Inflammatory macrophage treated with lipopolysaccharide for 1 hour (primary cell): ENCODE measurements at places on chromosomes 12 and 14.

- no peak for DNase-seq
Observed at GRCh38 chr12:82515652-82516051, 157.3 kb downstream of the METTL25 start.

- DNase-seq = peak; percentile 82
Observed at GRCh38 chr12:112108202-112109079, at the start of gene NAA25. NAA25 (minus strand) TSS chr12:112108783; CDS start chr12:112108773, 10 bp downstream.

DNA sequence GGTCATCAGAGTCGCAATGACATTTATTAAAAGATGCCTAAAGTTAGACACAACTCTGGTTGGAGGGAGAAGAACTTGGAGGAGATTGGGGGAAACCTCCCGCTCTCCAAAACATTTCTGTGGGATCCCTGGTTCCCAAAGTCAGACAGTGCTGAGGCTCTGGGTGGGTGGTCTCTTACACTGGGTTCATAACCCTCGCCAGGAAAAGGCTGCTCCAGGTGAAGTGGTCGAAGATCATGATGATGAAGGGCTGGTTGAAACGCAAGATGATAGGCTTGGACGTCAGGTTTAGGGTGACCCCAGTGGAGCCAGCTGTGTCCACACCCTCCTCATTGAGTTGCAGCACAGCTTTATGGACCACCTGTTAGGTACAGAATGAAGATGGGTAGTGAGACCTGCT, 11.2 kb upstream of the SERPINA10 start:
- DNase-seq = no peak

GRCh38 chr12:94697631-94698030, 47.3 kb upstream of the TMCC3 start:
- DNase-seq = no peak

GRCh38 chr12:127539226-127539858, 727.6 kb upstream of the TMEM132C start:
- no peak for DNase-seq

- peak; percentile 28 for DNase-seq
Observed at GRCh38 chr12:32516230-32516629, 116.9 kb downstream of the FGD4 start.

DNA sequence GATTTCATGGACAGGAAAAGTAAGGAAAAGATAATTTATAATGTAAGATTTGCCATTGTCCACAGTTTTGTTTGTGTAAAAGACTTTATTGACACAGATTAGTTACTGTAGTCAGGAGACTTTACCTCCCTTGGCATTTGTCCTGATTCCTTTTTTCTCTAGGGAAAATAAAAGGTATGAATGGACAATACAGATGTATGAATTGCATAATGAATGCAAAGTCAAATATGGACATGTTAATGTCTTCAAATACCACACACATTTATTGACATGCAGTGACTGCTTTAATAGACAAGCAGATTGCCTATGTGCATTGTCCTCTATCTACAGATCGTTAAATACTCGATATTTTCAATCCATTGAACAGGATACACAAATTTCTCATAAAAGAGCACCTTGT, 999.7 kb upstream of the SEL1L start:
- DNase-seq = no peak

DNA sequence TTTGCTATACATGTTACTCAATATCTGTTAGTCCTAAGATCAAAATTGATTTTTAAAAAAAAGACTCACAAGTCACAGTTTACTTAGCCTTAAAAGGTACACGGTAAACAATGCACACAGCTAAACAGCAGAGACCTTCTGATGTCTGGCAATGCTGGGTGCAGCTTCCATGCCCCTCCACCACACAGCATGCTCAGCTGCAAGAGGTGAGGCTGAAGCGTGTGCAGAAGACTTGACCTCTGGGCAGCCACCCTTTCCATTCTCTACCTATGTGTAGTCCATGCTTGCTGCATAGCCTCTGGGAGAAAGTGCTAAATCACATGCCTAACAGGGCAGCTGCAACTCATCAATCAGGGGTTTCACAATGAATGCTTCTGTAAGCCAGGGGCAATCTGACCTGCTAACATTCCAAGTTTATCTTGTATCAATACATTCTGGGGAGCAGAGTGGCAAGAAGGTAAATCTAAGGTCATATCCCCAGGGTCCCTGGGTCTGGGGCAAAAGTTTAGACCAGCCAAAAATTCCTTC, 44.5 kb upstream of the AMN1 start:
- DNase-seq = no peak

DNA sequence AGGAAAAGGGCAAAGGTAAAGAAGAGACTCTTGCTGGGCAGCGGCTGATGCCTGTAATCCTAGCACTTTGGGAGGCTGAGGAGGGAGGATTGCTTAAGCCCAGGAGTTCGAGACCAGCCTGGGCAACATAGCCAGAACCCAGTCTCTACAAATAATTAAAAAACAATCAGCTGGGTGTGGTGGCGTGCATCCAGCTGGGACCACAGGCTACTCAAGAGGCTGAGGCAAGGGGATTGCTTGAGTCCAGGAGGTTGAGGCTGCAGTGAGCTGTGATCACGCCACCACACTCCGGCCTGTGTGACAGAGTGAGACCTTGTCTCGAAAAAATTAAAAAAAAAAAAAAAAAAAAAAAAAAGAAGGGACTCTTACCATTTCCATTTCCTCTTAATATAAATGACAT, 100.4 kb upstream of the USP44 start:
- DNase-seq = no peak

DNA sequence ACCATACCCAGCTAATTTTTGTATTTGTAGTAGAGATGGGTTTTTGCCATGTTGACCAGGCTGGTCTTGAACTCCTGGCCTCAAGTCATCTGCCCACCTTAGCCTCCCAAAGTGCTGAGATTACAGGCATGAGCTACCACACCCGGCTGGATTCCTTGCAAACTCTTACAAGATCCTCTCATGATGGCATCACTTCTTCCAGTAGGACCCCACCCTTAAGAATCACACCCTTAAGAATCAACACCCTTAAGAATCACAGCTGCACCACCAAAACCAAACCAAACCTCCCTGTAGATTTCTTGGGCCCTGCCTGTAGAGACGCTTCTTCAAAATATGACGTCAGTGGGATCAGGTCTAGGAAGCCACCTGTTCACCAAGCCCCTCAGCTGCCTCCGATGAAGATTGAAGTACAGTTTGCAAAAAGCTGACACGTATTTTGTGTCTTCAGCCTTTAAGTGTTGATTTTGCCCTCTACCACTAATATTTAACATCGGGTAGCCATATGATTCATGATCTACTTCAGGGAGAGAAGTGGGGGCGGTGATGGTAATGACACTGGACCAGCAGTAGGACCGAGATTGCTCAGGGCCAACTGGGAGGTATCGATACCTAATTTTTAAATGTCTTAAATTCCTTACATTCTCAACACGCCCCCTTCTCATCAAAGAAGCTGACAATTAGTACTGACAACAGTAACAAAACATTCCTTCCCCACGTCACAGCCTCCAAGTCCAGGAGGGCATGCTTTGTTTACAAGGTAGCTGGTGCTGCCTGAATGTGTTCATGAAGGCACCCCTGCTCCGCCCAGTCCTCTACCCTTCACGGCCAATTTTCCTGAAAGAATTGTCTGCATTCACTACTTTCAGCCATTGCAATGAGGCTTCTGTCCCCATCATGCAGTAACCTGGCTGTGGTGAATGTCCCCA, 57.2 kb downstream of the ESRRB start:
- DNase-seq = no peak

DNA sequence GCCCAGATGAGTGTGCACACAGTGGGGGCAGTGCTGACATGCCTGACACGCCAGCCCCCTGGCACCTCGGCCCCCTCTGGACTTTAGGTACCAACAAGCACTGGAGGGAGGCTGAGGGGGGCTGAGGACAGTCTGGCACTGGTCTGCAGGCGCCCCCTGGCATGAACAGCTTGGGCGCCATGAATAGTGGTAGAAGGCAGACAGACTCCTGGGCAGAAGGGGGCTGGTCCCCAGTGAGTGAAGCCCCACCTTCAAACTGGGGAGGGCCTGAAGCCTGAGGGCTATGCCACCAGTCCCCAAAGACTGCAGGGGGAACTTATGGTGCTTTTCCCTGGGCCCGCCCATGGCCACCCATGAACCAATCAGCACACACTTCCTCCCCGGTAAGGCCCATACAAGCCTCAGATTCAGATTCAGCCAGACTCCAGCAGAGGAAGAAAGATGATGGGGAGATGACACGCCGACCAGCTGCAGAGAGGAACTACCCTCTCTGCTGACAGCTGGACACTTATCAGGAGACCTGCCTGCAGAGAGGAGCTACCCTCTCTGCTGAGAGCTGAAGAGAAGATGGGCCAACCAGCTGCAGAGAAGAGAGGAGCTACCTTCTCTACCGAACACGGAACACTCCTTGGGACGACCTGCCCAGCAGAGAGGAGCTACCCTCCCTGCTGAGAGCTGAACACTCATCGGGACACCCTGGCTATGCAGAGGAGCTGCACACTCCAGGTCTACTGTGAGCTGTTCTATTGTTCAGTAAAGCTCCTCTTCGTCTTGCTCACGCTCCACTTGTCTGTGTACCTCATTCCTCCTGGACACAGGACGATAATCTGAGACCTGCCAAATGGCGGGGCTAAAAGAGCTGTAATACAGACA, 324.5 kb downstream of the PCNX1 start:
- peak; percentile 44 for DNase-seq

DNA sequence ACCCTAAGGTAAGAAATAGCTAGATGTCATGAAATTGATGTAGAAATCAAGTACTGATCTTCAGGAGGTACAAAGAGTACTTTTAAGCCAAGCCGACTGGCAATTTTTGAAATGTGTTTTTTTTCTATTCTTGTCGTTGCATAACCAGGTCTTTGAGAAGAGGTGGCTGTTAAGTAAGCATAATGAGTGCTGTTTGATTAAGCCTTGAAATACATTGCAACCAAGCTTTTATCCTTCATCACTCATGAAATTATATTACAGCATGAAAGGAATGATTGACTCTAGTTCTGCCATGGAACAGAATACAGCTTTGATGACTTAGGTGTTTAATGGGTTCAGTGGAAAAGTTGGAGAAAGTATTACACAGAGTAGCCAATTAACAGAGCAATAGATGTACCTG, 1720.2 kb upstream of the SEL1L start:
- no peak for DNase-seq

DNA sequence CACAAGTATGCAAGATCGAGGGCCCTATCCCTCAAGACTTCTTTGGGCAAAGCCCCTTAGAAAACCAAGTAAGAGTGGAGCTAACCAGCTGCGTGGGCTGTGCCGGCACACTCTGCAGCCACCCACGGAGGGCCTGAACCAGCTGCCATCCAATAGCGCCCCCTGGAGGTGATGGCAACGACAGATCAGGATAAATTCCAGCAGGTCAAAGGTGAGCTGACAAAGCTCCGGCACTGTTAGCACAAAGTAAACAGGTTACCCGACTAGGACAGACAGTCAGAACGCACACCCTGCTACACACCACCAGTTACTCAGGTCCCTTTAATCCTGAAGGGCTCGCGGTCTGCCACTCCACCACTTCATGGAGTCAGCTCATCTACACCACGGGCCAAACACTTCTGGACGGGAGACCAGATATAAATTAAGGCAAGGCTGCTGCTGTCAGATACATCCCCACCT, 4.9 kb downstream of the ZBTB39 start:
- DNase-seq = peak; percentile 77

GRCh38 chr14:103848175-103849077, 1.1 kb upstream of the PPP1R13B start:
- no peak for DNase-seq

DNA sequence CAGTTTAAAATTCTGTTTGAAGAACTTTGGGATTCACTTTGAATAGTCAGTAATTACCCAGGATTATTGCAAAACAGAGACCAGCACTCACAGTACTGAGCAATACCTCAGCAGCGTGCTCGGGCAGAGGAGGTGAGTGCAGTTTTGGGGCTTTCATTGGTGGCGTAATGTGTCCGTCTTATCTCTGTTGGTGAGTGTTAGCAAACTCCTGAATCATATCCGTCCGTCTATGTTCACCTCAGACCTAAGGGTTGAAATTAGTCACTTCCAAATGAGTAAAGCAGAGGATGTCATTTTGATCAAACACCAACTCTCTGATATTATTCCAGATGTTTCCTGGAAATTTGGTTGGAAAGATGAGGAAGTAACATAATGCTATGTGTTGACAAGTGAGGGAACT, 82.8 kb downstream of the BORCS5 start:
- no peak for DNase-seq

- DNase-seq = no peak
Observed at GRCh38 chr14:99657645-99658155, 12.8 kb downstream of the HHIPL1 start.

GRCh38 chr14:66135831-66136230, 350.3 kb upstream of the CCDC196 start:
- no peak for DNase-seq

- DNase-seq = no peak
Observed at GRCh38 chr12:89203144-89203543, 149.2 kb downstream of the DUSP6 start.

DNA sequence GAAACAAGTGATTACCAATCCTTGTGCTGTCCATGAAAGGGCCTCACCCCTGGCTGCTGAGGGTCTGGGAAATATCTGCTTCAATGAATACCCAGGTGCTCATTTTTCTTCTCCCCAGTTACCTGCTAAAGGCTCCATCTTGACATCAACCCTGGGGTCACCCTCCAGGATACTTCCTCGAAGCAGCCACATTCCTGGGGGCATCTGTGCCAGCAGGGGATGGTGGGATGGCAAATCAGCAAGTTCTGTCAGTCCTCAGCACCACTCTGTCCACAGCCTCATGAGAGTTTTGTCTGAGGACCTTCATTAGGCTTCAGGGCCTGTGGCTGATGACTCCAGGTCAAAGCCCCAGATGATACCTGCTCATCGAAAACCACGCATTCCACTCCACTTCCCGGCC, 124.8 kb downstream of the ZFP36L1 start:
- DNase-seq = no peak

- DNase-seq = no peak
Observed at GRCh38 chr12:126644236-126645020, 1579.2 kb downstream of the AACS start.

- DNase-seq = no peak
Observed at GRCh38 chr14:105538481-105539049, 12.2 kb downstream of the TMEM121 start.

DNA sequence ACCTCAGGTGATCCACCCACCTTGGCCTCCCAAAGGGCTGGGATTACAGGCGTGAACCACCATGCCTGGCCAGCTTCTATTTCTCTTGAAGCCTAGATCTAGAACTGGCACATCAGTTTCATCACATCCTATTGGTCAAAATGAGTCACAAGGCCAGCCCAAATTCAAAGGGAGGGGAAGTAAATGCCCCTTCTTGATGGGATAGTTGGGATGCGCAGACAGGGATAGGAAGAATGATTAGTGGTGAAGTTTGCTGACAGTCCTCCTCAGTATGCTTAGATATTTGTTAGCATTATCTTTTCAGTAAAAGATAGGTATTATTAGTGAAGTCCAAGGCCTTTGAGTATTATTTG, 33.4 kb downstream of the CRADD start:
- DNase-seq = no peak

GRCh38 chr14:87405563-87405962, 587.4 kb downstream of the GALC start:
- no peak for DNase-seq

DNA sequence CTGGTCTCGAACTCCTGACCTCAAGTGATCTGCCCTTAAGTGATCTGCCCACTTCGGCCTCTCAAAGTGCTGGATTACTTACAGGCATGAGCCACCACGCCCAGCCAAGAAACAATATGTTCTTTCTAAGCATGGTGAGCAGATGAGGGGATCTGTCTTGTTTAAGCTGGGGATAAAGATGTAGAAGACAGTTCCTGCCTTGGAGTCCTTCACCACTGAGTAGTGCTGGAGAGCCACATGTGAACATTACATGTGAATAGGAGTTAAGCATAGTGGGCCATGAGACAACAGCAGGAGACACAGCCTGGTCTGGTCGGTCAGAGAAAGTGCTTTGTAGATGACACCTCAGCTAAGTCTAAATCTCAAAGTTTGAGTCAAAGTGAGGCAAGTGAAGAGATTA, 26.0 kb downstream of the TMBIM6 start:
- DNase-seq = no peak
